ENCODE measurements at places on chromosomes 11 and 22. TPM values are rescaled to one million over a fixed set of nuclear protein-coding genes. Genes with fewer than 3 reads are reported as not detected.

MPZL3 gene
- 0.79 TPM for total RNA-seq

CLDN5 gene
- total RNA-seq: 118 TPM

- DNase-seq: no peak
Measured at GRCh38 chr11:93059117-93059957, 89.9 kb downstream of the MTNR1B start.

DNA sequence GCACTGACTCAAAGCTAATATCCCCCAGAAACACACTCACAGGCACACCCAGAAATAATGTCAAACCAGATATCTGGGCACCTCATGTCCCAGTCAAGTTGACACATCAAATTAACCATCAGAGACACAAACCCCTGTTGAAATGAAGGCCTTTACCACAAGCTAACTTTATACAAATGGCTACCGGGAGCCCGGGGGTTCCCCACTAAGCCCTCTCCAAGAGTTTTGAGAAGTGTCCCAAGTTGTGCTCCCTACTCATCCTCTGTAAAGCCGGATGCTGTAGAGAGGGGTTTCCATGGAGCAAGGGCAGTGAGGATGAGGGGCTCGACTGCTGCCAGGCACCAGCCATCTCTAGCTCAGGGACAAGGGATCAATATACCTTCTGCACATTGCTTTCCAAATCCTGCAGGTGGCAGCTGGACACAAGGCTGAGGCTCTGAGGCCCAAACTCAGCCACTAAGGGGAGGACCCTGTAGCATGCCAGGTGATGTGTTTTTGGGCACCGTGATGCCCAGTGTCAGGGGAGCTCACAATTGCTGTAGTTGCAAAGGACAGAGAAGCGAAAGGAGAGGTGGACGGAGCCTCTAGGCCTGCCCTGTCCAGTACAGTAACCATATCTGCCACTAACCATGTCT lies 145.7 kb downstream of the TTC17 start:
- DNase-seq: peak; percentile 11

GRCh38 chr11:72798361-72798760 lies 4.5 kb upstream of the STARD10 start:
- no peak for DNase-seq

GRCh38 chr11:75196426-75196825 lies 44.1 kb upstream of the TPBGL start:
- no peak for DNase-seq

- DNase-seq: no peak
Measured at GRCh38 chr22:35472488-35472887, 68.1 kb upstream of the RASD2 start.

Data from dorsolateral prefrontal cortex (tissue), 122 donors.